ENCODE measurements at places on chromosomes 13 and 19.
A peak's percentile ranks its signal among the peaks of the same experiment; 100 is the strongest.

DNA sequence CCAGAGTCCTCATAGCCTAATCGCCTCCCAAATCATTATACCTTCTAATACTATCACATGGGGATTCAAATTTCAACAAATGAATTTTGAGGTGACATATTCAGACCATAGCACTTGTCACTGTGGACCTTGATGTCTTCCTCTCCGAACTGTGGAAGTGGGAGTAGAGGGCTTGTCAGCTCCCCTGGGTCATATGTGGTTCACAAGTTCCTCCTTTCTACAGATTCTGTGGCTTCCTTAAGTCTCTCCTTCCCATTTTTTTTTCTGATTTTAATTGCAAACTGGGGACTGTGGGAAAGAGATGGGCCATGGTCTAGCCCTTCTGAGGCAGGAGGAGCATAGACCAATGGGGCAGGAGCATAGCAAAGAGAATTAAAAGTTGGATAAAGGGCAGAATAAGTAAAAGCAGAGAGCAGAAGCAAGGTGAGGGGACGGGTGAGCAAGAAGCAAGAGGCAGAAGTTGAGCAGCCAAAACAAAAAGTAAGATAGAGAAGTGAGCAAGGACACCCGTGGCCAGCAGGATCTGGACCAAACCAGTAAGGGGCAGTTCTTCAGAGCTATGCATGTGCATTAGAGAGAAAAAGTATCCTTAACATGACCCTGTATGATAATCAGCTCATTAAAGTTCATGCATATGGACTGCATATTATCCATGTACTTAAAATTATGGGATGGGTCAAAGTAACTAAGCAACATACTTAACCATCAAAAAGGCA is 2.6 kb upstream of the SIGLEC7 start:
- no peak for DNase-seq

GRCh38 chr19:3042621-3043267 is 13.7 kb upstream of the TLE2 start:
- DNase-seq: no peak

GRCh38 chr13:108963846-108964600 is 334.6 kb downstream of the MYO16 start:
- no peak for DNase-seq

DNA sequence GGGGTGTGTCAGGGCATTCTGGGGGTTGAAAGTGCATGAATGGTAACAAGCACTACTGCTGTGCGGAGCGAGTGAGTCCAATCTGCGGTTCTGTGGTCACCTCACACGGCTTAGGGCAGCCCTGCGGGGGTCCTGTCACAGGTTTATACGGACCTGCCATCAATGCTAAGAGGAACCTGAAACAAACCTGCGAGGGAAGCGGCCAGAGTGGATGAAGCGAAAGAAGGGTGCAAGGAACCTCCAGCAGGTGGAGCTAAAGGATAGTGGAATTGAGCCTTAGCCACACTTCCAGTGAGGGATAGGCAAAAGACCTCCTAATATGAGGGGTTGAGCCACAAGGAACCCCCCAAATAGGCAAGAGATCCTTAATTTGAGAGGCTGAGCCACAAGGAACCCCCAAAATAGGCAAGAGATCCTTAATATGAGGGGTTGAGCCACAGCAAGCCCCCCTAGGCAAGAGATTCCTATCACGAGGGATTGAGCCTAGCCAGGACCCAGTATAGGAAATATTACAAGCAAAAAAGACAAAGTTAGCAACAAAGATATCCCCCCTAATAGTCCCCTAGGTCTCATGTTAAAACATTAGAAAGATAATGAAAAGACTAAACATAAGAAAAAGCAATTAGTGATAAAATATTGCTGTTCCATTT is 6.3 kb upstream of the ZNF69 start:
- no peak for DNase-seq

DNA sequence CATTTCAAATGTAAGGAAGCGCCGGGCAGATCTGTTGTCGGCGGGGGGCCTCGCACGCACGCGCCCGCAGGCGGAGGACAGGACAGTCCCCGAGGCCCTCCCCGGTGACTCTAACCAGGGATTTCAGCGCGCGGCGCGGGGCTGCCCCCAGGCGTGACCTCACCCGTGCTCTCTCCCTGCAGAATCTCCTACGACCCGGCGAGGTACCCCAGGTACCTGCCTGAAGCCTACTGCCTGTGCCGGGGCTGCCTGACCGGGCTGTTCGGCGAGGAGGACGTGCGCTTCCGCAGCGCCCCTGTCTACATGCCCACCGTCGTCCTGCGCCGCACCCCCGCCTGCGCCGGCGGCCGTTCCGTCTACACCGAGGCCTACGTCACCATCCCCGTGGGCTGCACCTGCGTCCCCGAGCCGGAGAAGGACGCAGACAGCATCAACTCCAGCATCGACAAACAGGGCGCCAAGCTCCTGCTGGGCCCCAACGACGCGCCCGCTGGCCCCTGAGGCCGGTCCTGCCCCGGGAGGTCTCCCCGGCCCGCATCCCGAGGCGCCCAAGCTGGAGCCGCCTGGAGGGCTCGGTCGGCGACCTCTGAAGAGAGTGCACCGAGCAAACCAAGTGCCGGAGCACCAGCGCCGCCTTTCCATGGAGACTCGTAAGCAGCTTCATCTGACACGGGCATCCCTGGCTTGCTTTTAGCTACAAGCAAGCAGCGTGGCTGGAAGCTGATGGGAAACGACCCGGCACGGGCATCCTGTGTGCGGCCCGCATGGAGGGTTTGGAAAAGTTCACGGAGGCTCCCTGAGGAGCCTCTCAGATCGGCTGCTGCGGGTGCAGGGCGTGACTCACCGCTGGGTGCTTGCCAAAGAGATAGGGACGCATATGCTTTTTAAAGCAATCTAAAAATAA is 18.2 kb downstream of the IL17D start:
- peak; percentile 46 for DNase-seq

GRCh38 chr13:108677806-108678205 is 48.4 kb downstream of the MYO16 start:
- DNase-seq: no peak

All from mucosa of descending colon (tissue), 3 donors.